ENCODE measurements at places on chromosomes 12 and 14.

- DNase-seq, result no peak
Measured at GRCh38 chr12:108573317-108573716, 10.9 kb downstream of the ISCU start.

DNA sequence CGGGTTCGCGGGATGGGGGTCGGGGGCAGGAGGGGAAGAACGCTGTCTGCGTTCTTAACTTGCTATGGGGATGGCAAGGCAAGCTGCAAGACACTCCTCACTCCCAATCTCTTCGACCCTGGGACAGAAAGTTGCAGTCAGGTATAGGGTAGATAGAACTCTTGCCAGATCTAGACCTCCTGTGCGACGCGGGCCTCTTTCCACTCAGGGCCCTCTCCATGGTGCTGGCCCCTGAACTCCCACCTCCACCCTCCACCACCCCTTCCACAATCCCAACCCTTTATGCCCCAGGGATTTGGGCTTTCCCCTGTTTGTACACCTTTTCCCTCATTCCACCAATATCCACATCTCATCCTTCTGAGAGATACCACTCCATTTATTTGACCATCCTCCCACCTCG is 812 bp downstream of the NABP2 start:
- no peak for DNase-seq

- peak; percentile 70 for DNase-seq
Measured at GRCh38 chr12:12612358-12612757, 682 bp downstream of the CREBL2 start.

DNA sequence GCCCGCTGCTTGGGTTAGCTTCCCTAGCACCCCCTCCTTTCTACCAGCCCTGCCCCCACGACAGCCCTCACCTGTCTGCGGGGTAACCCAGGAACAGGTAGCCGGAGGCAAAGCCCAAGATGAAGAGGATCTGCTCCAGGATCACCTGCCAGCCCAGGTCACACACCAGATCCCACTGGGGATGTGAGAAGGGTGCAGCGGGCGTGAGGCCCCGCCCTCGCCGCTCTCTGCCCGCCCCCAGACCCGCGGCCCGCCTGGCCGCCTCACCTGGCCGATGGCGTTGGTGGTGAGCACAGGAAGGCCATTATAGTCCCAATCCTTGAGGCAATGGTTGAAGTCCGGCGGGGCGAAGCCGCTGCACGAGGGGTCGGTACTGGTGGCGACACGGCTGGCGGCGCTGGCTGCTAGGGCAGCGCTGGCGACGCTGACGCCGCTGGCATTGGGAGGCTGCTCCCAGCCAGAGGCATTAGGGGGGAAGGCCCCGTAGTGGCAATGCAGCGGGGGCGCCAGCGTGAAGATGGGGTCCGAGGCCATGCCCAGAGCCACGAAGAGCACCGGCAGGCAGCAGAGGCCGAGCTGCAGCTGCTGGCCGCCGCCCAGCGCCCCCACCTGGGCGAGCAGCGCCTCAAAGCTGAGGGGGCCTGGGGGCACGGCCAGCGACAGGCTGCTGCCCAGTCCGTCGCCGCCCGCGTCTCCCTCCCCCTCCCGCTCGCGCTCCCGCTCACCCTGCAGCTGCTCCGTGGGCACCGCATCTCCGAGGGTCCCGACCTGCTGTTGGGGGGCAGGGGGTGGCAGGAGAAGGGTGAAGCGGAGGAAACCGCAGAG is 794 bp downstream of the SLC22A17 start:
- DNase-seq, result no peak

GRCh38 chr14:105275267-105275946 is 25.4 kb downstream of the BRF1 start:
- no peak for DNase-seq

GRCh38 chr14:104094056-104094708 is 8.7 kb downstream of the ASPG start:
- no peak for DNase-seq

GRCh38 chr14:63487724-63488123 is 55.5 kb downstream of the PPP2R5E start:
- DNase-seq, result no peak

DNA sequence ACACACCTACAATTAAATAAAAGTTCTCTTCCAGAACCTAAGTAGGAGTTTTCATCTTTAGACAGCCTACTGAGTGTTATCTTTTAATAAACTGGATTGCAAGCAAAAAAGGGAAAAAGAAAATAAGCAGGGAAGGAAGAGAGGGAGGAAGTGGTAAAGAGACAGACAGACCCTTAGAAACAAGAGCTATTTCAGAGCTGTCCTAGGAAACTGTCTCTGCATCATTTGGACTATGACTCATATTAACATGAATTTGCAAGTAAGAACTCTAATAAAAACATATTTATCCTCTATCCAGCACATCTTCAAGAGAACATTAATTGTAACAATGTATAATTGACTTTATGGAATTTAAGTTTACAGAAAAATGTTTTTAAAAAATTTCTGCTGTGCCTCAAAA is 438.8 kb upstream of the USP15 start:
- no peak for DNase-seq

- DNase-seq, result no peak
Measured at GRCh38 chr12:57846285-57846576, 298 bp downstream of the CTDSP2 start.

DNA sequence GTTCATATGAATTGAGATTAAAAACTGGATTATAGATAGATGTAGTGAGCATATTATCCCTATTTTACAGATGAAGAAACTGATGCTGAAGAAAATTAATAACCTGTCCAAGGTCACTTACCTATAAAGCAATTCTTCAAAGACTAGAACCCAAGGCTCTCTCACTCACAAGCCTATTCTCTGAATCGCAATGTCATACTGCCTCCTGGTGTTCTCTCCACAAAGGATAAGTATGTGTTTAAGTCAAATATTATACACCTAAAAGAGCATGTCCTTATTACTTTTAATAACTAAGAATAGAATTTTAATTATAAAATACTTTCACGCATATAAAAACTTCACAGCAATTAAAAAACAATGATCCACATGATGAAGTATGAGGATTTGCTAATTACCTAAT is 721.3 kb upstream of the USP15 start:
- DNase-seq, result peak; percentile 28

GRCh38 chr12:26705851-26706250 is 127.1 kb downstream of the ITPR2 start:
- peak; percentile 14 for DNase-seq

DNA sequence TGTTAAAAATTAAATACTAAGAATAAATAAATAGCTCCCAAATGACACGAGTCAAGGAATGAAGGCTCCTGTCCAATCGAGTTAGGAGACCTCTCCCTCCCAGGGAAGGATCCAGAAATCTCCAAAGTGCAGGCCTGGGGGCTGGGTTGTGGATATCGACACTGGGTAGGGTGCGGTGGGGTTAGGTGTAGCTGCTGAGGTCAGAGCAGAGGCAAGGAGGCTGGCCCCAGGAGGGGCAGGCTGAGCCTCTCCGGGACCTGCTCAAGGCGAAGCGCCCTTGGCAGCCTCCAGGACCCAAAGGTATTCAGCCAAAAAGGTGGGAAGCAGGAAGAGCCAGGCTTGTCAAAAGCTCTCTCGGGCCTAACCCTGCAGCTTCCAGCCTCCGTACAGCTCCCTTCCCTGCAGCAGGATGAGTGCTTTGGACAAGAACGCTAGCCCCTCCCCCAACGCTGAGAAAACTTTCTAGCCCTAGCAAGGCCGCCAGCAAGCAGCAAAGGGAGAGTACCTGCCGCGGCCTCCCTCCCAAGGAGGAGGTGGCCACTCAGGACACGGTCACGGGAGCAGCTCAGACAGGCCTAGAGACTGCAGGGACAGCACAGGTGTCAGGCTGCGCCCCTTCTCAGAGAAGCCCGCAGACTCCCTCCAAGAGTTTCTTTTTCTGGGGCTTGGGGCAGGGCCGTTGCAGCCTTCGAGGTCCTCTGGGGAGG is 3.7 kb upstream of the PNMA1 start:
- no peak for DNase-seq

DNA sequence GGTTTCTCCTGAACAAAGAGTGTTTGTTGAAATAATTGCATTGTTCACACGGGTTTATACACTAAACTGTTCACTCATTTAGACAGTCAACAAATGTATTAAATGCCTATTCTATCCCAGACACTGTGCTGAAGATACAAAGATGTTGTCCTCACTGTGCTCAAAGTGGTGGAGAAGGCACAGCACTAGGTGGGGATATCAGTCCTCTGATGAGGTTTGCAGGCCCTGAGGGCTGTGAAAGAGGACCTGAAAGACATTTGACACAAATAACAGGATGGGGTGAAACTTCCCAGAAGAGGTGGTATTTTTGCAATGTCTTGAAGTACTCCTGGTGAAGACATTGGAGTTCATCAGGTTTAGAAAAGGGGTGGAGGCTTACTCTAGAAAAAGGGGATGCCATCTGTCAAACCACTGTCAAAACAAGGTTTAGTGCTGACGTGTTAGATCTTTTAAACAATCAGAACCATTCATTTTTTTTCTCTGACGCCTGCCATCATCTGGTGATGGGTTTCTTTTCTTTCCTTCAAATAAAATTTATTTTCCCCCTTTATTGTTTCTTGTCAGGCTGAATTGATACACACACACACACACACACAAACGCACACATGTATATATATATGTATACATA is 69.5 kb downstream of the ACSS3 start:
- no peak for DNase-seq

GRCh38 chr12:103470664-103471063 is 25.1 kb downstream of the C12orf42 start:
- no peak for DNase-seq

DNA sequence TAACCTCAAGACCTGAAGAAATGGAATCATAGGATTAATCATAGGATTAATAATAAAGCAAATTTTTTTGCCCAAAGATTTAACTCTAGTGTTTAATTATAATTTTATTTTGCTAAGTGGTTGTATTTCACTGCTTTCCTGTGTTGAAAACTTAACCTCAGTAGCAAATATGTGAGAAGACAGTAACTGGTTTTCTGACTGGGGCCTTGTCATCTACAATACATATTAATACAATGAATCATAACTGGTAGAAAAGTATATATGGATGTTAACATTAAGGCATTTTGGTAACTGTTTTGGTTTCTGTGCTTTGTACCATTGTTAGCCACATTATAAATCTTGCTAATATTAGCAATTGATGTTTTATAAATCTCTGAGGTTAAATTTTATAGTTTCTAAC is 92.2 kb downstream of the ACSS3 start:
- no peak for DNase-seq

- no peak for DNase-seq
Measured at GRCh38 chr12:78483767-78484315, 380.7 kb upstream of the SYT1 start.

DNA sequence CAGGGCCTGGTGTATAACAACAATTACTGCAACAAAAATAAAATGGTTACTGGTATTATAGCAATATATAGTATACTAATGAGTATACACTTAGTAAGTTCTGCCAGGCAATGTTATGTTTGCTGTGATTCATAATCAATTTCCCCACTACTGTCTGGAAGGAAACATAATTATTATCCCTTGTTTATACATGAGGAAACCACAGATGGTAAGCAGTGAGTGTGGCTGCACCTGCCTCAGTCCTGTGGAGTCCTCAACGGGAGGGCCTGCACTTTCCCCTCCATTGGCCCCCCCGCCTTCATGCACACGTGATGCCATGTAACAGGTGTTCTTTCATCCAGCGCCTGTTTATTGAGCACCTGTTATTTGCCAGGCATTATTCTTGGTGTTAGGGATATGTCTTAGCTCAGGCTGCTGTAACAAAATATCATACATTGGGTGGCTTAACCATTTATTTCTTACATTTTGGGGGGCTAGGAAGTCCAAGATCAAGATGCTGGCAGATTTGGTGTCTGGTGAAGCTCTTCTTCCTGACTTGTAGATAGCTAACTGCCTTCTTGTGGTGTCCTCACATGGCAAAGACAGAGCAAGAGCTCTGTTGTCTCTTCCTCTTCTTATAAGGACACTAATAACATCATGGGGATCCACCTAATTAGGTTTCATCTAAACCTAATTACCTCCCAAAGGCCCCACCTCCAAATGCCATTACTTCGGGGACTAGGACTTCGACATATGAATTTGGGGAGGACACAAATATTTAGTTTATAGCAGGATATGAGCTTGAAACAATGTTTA is 59.5 kb upstream of the CHGA start:
- DNase-seq, result no peak

GRCh38 chr14:103392106-103392505 is 6.9 kb downstream of the MARK3 start:
- DNase-seq, result no peak

GRCh38 chr14:100091386-100091785 is 26.2 kb downstream of the EVL start:
- DNase-seq, result no peak

DNA sequence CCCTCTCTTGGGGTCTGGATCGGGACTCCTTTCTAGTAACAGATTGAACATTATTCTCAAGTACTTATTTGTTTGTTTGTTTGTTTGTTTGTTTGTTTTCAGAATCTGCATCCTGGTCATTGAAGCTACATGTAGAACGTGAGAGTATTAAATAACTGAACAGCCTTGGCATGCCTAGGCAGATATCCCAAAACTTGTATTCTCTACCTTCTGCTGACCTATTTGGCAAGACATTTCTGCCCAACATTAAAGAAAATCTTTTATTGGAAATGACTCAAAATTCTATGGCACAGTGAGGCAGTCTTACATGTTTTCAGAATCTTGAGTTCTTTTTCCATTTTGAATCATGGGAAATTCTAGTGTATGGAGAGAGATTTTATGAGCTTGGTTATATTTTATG is 165.1 kb upstream of the CNOT2 start:
- no peak for DNase-seq

DNA sequence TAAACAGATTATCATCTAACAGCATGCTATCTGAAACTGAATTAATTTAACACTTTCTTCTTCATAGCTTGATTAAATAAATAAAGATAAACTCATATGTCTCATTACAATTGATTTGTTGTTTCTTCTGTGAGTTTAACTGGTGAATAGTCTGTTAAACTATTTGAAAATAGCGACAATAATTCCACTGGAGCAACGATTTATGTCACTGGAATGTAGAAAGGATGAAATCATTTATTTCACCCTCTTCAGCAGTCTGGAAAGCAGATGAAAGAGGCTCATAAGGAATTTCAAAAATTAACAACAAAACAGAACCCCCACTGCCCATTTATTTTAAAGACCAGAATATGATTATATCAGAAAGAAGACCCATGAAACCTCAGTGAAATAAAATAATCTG is 1165.1 kb upstream of the USP15 start:
- no peak for DNase-seq

GRCh38 chr14:90452366-90452765 is 55.5 kb downstream of the CALM1 start:
- no peak for DNase-seq

- no peak for DNase-seq
Measured at GRCh38 chr12:9143137-9143536, 27.4 kb upstream of the A2M start.

DNA sequence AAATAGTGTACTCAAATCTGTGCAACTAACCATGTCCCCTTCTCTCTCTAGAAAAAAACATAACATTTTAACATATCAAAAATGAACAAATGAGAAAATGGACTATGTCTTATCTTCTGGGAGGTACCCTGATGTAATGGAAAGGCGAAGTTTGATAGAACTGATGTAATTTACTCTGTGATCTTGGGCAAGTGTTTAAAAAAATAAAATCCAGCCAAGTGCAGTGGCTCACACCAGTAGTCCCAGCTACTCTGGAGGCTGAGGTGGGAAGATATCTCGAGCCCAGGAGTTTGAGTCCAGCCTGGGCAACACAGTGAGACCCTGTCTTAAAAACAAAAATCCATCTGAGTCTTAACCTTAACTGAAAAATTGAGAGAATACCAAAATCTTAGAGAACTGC is 35.8 kb upstream of the CFL2 start:
- DNase-seq, result no peak

GRCh38 chr12:5257763-5258495 is 174.0 kb upstream of the NTF3 start:
- no peak for DNase-seq
